Stimulated activated CD4-positive, alpha-beta T cell treated with anti-CD3 and anti-CD28 coated beads, Interleukin-4, amount 100 ng/mL, for 1 hour (primary cell): ENCODE measurements at places on chromosomes 7 and 10.

DNA sequence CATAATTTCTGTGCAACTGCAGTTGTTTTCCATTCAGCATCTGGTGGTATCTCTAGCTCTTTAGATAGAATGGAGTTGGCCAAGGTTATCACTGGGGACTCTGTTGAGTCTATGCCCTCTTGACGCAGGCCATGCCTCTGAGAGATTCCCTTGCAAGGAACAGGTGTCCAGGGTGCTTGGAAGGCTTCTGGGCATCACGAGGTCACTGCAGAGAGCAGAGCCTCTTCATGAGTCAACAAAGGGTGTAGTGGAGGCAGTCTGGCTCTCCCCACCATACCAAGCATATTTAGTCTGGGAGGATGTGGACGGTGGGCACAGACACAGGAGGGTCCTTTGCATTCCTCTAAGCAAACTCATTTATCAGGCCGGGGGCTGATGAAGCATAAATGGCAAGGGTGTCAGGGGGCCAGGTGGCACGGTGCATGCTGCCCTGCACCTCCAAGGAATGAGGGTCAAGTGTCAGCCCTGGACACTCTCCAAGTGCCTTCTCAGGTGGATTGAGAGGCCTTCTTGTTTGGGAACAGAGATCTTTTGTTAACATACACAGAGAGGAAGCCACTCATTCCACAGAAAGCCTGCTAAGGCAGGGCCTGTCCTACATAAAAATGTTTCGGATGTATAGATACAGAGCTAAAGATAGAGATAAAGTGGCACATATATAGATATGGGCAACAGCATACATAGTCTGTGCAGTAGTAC, 328.6 kb downstream of the INHBA start:
- DNase-seq: no peak

DNA sequence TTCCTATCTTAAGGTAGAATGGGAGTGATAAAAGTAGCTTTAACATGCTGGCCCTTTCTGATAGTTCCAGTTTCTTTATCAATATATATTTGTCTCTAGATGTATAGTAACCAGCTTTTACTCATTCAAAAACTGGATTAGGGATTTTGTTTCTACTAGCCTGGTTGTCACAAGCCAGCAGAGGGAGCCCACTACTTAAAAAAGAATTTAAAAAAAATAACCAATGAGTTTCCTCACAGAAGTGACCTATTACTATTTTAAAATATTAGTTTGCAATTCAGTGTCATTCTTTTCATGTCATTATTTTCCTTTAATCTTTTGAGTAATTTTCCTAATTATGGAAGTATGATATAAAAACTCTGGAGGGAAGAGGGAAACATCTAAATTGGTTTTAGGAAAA, 142.1 kb downstream of the PHTF2 start:
- no peak for DNase-seq

- DNase-seq: no peak
Measured at GRCh38 chr7:26198781-26199169, 1.8 kb downstream of the HNRNPA2B1 start.

- DNase-seq: no peak
Measured at GRCh38 chr10:76576276-76576962, 1061.2 kb downstream of the KCNMA1 start.

DNA sequence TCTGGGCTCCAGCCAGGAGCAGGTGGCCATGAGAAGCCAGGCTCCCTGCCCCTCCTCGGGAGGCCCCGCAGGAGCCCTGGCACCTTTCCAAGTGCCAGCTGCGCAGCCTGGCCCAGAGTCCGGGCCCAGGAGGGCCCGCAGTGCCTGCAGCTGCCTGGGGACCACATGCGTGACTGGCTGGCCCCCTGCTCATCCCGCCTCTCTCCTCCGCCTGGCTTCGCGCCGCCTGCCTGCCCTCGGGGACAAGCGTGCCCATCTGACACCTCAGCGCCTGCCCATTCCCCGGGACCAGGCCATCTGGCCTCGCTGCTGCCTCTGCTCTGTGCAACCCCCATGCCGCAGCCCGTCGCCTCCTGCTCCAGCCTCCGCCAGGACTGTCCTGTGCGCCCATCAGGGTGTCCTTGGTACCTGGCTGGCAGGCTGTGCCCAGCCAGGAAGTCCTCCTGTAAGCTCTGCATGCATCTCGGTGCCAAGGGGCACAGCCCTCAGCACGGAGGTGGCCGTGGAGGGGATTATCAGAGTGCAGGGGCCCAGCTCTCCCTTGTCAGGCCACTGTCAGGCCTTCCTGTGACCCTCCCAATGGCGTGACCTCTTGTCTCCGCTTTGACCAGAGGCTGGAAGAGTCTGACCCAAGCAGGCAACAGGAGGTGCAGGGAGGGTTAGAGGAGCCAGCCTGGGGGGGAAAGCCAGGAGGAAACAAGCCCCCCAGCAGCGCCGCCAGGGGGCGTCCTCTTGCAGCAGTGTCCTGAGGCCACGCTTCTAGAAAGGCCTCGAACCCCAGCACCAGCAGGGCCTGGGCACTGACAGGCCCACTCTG, 50.5 kb downstream of the TMEM209 start:
- DNase-seq: no peak

- DNase-seq: no peak
Measured at GRCh38 chr10:74738985-74739567, 87.3 kb upstream of the KAT6B start.

- DNase-seq: no peak
Measured at GRCh38 chr7:52635021-52635420, 400.4 kb upstream of the POM121L12 start.

- DNase-seq: no peak
Measured at GRCh38 chr10:73232887-73233286, 14.2 kb downstream of the DNAJC9 start.

DNA sequence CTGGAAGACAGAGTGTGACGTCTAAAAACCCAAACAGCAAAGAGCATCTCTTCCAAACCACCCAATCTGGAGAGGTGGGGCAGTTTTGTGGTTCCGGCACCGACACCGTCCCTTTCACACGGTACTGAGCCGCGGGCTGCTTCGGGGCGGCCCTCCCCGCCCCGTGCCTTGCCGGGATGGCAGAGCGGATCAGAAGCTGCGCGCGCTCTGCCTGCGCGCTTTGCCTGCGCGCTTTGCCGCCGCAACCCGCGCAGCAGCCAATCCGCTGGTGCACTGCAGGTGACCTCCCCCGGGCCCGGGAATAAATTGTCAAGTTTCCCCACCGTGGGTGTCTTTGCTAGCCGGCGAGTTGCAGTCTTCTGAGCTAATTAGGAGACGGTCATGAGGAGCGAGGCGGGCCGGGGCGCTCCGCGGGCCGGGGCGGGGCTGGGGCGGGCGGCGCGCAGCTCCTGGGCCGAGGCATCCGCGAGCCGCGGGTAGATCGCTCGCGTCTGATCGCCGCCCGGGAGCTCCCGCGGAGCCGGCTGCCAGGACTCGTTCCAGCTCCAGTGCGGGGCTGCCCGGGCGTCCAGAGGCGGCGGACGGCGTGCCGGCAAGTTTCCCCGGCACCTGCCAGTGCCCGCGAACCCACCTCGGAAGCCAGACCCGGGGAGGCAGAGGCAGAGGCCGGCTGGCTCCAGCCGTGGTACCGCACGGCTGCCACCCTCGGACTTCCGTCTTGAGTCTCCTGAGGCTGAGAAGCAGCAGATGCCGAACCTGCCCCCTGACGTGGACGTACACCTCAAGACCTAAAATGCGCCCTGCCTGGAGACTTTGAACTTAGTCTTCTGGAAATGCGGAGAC, 536.0 kb upstream of the GALNT17 start:
- DNase-seq: no peak

GRCh38 chr10:3714967-3715366, 70.0 kb downstream of the KLF6 start:
- no peak for DNase-seq

DNA sequence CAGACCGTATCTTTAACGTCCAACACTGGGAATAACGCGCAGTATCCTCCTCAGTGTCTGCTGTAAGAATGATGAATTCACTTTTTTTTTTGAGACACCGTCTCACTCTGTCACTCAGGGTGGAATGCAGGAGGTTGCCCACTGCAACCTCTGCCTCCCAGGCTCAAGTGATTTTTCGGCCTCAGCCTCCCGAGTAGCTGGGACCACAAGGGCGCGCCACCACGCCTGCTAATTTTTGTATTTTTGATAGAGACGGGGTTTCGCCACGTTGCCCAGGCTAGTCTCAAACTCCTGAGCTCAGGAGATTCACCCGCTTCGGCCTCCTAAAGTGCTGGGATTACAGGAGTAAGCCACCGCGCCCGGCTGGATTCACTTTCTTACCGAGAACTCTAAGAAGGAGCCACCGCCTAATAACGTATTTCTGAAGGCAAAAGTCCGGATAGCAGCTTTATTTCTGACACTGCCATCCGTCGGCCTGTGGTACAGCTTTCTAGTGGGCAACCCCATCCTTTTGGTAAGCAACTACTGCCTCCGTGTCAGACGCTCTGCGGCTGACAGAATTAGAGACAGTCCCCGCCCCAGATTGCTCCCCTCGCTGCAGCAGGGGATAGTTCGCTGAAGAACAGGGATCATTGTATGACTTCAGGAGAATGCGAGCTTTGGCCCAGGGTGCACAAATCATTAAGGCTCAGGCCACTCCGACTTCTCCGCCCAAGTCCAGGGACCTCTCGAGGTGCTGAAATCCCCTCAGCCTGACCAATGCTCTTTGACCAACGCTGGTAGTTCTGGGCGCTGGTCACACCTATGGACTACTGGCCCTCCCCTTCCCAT, 662 bp downstream of the POLR3A start:
- DNase-seq: no peak

DNA sequence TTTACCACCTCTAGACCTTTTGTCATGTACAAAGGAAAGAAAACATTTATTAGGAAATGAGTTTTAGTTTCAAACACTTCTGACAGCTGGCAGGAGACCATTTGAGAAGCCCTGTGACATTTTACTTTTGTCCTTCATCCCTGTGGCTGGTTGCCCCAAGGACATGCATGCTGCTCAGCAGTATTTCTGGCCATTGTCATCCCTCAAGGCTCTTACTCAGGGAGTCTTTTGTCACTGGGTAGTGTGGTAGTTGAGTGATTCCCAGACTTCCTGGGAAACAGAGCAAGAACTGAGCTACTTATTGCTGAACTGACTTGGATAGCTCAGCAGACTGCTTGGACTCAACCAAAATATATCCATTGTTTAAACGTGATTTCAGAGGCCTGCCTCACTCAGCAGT, 142.8 kb downstream of the LRRC4 start:
- no peak for DNase-seq

DNA sequence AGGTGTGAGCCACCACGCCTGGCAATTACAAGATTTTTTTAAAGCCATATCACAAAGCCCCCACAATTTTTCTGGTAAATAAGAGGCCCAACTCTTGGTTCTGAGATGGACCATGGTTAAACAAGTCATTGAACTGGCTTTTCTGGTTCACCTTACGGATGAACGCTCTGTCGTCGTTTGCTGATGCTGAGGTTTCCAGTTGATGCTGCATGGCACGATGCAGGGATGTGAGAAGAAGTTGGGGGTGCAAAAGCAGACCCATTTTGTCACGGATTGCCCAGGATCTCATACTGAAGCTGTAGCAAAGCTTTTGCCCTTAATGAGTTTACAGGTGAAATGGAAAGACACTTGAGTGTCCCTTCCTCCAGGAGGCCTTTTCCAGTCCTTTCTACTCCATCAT, 2.0 kb upstream of the IL2RA start:
- no peak for DNase-seq

DNA sequence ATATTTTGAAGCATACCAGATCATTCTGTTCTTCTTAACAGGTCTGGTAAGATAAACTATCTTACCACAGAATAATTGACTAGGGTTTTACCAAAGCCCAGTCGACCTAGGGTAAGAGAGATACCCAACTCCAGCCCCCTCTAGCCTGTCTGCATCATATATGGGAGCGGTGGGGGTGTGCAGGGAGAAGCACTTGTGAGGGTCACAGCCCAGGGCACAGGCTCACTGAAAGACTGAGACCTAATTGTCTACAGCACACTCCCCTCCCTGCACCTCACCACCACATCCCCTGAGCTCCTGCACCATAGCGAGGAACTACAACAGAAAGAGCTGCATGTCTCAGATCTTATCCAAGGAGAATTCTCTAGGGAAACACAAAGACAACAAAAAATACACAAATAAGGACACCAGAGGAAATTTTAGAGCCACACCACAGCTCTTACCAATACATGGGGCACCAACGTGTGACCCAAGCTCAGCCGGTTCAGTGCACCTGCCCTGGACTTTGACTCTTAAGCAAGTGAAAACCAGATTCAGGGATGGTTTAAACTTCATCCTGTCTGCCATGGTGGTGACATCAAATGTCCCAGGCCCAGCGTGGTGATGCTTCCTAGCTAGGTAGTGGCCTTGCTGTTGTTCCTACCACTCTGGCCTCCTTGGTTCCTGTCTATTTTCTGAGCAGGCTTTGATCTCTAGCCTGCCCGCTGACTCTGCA, 150.8 kb downstream of the HERPUD2 start:
- DNase-seq: no peak

- peak; percentile 32 for DNase-seq
Measured at GRCh38 chr7:72925546-72926120, 738 bp downstream of the POM121 start.

DNA sequence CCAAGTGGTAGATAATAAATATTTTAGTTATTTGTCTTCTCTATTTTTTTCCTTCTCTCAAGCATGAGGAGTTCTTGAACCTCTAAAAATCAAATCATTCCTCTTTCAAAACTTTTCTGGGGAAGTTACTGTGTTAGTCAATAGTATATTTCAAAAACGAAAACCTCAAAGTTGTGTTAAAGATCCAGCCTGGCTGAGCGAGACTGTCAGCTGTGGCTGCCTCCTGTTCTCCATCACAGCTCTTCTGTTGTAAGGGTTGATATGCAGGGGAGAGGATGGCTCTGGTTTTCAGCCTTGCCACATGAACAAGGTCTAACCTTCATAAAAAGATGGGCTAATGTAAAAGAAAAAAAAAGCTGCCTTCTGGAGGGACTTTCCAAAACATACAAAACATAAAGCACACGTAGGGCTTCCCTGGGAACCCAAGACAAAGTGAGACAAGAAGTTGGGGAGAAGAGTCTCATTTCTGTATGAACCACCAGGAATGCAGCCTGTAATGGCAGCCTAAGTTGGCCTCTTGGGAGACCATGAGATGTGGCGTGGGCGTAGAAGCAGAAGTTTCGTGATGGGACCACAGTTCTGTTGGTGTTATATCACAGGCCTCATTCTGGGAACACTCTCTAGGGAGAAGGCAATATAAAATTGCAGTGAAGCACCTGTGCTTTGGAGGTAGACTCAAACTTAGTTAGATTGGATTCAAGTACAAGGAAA, 77.9 kb upstream of the FHIP2A start:
- DNase-seq: no peak

DNA sequence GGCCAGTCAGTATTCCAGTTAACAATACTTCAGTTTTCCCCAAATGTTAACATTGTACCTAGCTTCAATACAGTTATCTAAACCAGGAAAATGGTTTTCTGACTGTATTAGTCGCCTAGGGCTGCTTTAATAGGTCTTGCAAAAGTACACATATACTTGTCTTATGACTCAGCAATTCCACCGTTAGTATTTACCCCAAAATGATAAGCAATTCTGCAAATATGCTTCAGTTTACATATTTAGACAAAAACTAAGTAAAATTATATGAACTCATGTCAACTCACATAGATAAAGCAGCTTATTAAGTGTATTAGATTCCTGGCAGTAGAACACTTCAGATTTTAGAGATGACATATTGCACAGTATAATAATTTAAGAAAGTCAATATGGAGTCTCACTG, 363.3 kb downstream of the ARL4A start:
- no peak for DNase-seq
